Stimulated activated CD8-positive, alpha-beta memory T cell treated with anti-CD3 and anti-CD28 coated beads, Interleukin-15, amount 100 ng/mL, for 24 hours (primary cell): ENCODE measurements at places on chromosomes 12 and 14.

DNA sequence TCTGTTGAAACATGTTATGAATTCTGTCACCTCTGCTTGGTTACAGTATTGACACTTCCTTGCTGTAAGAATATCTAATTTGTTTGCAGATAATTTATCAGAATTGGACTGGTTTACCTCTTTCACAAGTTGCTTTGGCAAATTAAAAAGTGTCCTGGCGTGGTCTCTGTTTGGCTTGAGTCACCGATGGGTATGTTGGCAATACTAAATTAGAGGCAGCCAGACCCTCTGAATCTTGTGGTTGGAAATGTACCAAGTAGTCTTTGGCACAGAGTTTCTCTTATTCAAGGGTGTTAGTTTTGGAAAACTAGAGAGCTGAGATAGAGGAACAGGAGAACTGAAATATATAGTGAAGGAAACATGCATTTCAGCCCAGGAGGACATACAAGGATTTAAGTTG, 521.1 kb upstream of the MGAT4C start:
- DNase-seq: no peak

DNA sequence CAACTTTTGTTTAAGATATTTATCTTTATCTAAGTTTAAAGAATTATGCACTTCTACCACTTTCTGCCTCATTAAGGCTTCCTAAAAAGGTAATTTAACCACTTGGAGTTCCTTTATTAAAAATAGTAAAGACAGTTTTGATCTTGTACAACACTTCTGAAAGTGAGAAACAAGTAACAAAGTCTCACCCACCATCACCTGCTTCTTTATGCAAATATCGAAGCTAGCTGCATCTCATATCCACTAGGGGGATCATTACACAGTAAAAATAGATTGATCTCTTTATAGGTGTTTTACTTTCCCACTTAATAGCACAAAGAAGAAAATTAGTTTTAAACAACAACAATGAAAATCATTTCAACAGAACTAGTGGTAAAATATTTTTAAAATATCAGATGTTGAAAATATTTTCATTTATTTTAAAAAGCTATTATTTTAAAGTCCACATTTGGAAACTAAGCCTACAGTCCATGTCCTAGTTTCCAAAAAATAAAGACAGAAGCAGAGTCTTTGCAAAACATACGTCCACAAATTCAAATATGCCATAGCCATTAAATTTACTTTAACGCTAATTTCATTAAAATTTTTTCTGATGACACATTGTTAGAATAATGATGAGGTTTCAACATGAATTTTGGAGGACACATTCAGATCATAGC, 160.0 kb upstream of the SOX5 start:
- no peak for DNase-seq

DNA sequence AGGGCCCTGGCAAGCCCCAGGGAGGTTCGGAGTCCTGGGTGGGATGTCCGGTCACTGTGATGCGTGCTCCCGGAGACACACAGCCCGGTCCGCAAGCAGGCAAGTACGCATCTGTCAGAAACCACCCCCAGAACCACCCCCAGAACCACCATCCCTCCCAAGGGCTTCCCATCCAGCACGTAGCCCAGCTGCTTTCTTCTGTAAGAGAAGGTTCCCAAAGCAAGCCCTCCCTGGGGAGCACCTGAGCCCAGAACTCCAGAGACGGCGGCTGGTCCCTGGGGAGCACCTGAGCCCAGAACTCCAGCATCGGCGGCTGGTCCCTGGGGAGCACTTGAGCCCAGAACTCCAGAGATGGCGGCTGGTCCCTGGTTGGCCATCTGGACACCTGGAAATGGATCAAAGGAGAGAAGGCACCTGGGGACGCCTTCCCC, 2.6 kb upstream of the FBRSL1 start:
- DNase-seq: no peak

GRCh38 chr14:75460394-75460793, 32.6 kb downstream of the JDP2 start:
- no peak for DNase-seq

DNA sequence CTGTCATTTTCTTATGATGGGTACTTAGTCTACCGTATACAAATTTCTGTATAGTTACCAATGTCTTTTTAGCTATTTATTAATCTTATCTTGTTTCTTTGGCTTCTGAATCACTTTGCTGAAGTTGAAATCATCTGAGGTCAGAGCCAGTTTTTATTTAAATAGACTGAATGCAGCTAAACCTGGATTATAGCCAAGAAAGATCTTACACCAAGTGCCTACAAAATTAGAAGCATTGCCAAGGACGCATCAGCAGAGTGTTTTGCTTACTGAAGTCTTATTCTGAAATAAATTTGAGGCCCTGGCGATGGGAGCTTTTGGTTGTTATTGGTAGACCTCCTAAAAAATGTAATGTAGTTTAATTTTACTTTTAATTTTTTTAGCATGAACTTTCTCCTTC, 128.2 kb downstream of the RGS6 start:
- DNase-seq: no peak

DNA sequence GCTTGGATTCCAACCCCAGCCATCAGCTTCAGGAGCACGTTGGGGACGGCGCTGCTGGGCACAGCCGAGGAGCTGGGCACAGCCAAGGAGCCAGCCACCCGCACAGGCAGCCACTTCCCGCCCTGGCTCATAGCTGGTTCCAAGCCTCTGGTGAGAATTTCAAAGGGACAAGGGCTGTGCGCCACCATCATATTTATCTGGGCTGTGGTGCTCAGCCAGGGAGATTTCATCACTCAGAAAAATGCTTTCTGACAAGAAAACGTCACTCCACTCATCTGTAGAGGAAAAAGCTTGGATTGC, 66.4 kb downstream of the GALNT9 start:
- DNase-seq: no peak

GRCh38 chr14:84797326-84797725, 732.6 kb upstream of the FLRT2 start:
- no peak for DNase-seq

GRCh38 chr12:60489071-60489470, 893.2 kb downstream of the SLC16A7 start:
- DNase-seq: no peak
